ENCODE measurements at places on chromosomes 1 and 21.

GRCh38 chr1:167453123-167453522 is 65.2 kb downstream of the CD247 start:
- no peak for DNase-seq

- DNase-seq, result peak; percentile 53
These were observed 22.9 kb upstream of the LDLRAP1 start for GRCh38 chr1:25520446-25521061.

DNA sequence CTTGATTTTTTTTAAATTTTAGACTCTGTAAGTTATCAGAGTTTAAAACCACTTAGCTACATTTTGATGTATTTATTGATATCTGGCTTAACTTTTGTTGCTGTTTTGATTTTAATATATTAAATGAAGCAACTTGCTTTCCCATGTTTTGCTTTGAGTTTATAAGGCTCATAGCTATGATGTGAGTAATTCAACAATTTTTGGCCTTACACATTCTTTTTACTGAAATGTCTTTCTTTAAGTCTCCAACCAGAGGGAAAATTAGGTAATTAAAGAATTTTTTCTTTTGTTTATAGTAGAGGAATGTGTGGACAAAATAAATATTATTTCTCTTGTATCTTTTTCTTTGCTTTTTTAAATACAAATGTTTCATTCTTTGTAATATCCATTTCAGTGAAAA is 258.3 kb upstream of the ADAMTS5 start:
- DNase-seq, result no peak

- DNase-seq, result no peak
These were observed 2.8 kb downstream of the LAPTM5 start for GRCh38 chr1:30754684-30755171.

GRCh38 chr1:184860985-184861754 is 106.5 kb upstream of the EDEM3 start:
- no peak for DNase-seq

DNA sequence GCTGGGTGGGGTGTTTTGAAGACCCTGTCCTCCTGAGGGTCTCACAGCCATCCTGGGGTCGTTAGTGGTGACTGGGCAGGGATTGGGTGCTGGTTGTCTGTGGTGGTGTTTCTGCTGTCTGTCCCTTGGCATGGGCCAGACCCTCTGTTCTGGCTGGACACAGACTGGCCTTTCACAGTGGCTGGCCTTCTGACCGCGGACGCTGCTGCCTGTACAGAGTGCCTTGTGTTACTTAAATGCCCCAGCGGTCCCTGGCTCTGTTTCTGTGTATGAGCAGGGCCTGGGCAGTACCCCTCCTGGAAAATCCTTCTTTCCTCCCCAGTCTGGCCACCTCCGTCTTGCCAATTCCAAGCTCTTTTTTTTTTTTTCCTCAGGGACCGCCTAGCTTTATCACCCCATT is 50.9 kb downstream of the SH3BGR start:
- DNase-seq, result no peak

- DNase-seq, result no peak
These were observed 24.8 kb downstream of the LEMD1 start for GRCh38 chr1:205396967-205397616.

DNA sequence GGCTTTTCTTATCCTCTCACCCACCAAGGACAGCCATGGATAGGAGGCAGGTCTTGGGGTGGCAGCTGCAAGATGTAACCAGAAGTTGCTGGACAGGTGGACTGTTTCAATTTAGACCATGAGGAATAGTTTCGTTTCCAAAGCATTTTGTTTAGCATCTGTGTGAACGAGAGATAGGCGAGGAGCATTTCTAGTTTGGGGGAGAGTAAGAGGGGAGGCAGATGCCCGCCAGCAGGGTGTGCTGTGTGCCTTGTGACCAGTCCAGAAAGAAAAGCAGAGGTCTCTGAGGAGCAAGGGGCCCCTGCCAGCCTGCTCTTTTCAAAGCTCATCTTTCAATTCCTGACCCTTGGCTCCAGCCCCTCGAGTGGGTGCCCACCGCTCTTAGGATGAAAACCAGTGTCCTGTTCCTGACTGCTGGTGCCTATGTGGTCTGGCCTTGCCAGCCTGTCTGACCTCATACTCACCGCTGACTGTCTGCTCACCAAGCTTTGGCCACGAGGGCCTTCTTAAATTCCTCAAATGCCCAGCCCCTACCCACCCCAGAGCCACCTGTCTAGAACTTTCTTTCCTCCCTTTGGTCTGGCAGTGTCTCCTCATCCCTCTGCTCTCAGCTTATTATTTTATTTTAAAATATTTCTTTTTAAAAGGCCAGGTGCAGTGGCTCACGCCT is 8.5 kb downstream of the SERINC2 start:
- DNase-seq, result no peak

GRCh38 chr1:185835191-185835590 is 101.0 kb downstream of the HMCN1 start:
- no peak for DNase-seq

GRCh38 chr1:192477630-192478029 is 97.9 kb upstream of the RGS1 start:
- no peak for DNase-seq

DNA sequence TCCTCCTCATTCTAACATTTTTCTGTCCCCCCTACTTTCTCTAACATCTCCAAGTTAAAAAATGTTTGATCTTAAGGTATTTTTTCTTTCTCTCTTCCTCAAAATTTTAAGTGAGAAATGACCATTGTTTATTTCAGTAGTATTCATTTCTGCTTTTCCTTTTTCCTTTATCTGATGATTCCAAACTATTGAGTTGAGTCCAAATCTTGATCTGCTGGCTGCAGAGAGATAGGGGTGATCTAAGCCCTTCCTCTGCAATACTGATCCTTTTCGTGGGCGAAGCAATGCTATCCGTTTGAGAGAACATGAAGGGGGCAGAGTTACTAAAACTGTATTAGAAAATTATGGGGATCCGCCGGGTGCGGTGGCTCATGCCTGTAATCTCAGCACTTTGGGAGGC is 516 bp upstream of the NMNAT2 start:
- DNase-seq, result no peak

- no peak for DNase-seq
These were observed 1372.3 kb downstream of the AMY1C start for GRCh38 chr1:105122041-105122440.

DNA sequence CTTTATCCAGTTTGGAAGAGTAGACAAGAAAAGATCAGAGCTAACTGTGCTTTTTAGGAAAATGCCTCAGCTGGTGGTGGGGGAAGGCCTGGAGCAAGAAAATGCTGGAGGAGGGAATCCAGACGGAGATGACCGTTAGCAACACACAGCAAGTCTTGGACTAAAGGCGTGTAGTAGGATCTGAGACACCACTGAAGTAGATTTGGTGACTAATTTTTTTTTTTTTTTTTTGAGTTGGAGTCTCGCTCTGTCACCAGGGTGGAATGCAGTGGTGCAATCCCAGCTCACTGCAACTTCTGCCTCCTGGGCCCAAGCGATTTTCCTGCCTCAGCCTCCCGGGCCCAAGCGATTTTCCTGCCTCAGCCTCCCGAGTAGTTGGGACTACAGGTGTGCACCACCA is 41.2 kb downstream of the LPAR3 start:
- no peak for DNase-seq

DNA sequence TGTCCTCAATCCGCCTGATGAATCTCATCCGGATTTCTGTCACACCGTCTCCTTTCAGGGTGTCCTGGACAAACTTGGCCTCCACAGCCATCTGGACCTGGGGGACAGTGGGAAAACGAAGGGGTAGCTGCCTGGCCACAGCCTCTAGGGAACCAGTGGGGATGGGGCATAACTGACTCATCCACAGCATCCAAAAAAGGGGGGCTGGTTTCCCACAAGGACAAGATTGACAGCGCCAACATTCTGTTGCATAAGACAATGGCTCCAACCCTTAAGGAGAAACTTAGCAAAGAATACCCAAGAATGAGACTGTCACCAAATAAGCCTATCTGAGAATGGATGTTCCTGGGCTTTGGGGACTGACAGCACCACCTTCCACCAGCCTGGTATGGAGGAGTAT is 12.1 kb downstream of the TRAPPC3 start:
- no peak for DNase-seq

GRCh38 chr1:161884475-161884874 is 118.4 kb downstream of the ATF6 start:
- DNase-seq, result no peak

DNA sequence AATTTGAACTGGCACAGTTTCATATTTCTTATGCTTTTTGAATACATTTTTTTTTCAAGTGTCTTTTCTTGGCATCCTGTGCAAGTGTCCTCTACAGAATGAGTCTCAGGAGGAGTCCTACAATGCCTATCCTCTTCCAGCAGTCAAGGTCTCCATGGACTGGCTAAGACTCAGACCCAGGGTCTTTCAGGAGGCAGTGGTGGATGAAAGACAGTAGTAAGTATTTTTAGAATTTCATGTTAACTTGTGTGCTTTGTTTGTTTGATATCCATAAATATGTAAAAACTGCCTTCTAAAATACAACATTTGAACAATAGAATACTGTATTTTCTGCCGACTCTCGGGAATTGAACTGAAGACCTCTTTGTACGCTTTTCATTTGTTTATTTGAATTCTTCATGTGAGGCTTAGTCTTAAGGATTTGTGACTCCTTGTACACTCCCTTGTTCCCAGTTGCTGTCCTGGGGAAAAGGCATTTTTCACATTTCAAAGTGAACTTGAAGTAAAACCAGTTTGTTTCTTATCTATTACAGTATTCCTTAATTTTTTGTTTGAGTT is 56.6 kb downstream of the NCF2 start:
- DNase-seq, result no peak

DNA sequence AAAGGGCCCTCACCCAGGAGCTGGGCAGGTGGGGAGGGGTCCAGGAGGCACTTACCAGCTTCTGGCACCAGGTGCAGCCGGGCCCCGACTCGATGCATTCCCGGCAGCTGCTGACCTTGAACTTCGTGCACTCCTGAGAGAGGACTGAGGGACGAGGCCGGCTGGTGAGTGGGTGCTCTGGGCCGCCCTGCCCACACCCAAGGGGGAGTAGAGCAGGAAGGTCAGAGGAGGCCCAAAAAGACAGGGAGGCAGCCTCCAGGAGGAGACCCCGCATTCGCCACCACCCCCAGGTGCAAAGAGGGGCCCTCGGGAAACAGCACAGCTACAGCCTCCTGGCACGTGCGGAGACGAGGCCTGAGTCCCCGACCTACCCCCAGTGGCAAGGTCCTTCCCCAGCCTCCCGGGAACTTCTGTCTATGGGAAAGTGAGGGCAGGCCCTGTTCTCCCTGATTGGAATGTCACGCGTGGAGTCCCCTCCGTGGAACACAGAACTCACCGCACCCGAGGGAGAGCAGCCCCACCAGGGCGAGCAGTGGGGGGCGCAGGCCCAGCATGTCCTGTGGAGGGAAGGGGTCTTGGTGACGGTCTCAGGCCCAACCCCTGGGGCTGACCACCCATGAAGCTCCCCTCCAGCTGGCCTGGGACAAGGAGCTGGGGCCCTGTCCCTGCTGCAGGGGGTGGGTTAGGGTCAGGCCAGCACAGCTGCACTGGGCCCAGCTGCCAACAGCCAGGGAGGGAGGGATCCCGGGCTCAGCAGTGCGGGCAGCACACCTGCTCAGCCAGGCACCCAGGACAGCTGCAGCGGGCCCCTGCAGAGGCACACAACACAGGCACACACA is 10.3 kb downstream of the ITGB2 start:
- no peak for DNase-seq

- no peak for DNase-seq
These were observed at the start of gene CD101 for GRCh38 chr1:117001254-117001927. Gene CD101 (plus strand): TSS chr1:117001760. CDS start chr1:117001818, 58 bp downstream.

- peak; percentile 53 for DNase-seq
These were observed 14.1 kb upstream of the HEYL start for GRCh38 chr1:39653546-39654031.

- no peak for DNase-seq
These were observed 44.6 kb upstream of the SIM2 start for GRCh38 chr21:36654324-36654723.

DNA sequence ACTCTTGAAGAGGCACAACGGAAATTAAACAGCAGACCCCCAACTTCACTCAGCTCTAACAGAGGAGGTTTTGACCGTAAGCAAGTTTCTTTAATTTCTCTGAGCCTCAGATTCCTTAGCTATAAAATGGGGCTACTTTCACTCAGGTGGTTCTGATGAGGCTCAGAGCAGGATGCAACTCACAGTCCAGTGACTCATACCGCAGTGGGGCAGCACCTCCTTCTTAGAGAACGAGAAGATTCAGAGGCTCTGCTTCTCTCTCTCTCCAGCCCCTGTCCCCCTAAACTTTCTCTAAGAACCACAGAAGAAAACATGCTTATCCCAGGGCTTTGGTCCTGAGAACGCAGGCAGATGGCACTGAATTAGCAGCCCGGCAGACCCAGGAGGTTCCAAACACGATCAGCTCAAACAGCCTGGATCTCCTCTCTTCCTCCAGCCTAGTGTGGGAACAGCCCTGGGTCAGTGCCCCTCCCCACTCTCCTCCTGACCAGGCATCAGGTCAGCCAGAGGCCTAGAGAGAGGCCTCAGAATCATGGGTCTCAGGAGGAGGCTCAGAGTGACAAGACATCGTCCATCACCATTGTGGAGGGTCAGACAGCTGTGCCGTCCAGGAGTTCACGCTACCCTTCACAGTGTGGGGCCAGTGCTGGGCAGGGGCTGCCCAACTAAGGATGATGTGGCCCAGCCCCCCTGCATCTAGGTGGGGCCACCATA is 433.0 kb downstream of the PTPRU start:
- DNase-seq, result no peak

DNA sequence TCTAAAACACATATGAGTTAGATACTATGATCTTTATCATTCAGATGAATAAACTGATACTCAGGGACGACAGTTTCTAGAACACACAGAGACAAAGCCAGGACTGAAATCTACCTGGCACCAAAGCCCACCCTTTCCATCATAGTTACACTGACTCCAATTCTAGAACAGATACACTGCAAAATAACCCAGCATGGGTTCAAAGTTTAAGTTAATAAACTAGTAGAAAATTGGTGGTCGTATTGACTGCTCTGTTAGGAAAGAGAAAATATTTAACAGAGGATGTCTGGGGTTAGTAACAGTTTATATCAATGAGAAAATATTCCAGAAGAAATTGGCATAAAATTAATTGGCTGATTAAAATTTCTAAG is 60.8 kb upstream of the BCL9 start:
- no peak for DNase-seq

GRCh38 chr1:193729429-193729828 is 543.0 kb upstream of the B3GALT2 start:
- DNase-seq, result no peak

DNA sequence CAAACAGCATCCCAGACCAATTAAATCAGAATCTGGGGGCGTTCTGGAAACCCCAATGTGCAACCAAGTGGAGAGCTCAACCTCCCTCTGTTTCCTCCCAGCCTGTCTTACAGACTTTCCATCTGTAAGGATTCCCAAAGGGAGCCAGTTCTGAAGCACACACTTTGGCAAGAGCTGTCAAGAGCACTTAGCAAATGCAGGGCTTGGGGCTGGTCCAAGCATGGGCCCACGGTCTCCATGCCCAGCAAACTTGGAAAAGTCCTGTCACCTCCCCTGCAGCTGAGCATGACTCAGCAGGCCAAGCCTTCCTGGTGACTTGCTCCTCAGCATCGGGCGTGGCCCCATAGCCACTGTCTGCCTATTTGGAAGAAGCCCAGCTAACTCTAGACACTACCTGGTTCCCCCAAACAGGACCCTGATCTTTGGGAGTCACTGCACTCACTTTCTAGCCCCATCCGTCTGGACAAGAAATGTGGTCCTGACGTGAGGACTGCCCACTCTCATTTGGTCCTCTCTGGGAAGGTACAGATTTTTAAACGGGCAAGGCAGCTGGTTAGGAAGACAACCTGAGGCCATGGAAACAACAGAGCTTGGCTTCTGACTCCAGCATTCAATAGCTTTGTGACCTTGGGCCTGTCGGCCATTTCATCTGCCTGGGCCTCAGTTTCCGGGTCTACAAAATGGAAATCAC is 16.9 kb downstream of the SLC2A1 start:
- no peak for DNase-seq

GRCh38 chr1:17128361-17128760 is 9.1 kb upstream of the PADI2 start:
- DNase-seq, result peak; percentile 91

Data from astrocyte of the cerebellum (primary cell).